GOT3 (cell line): ENCODE measurements at places on chromosomes 6 and 20.

DNA sequence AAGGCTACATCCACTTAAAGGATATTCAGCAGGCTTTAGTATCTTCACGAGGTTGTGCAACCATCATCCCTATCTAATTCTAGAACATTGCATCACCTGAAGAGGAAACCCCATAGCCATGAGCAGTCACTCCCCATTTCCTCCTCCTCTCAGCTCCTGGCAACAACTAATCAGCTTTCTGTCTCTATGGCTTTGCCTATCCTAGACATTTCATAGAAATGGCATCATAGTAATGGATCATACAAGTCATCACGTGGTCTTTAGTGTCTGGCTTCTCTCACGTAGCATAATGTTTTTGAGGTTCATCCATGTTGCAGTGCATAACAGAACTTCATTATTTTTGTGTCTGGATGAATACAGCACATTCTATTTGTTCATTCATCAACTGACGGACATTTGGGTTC lies 20.5 kb downstream of the SNAI1 start:
- no peak for DNase-seq

DNA sequence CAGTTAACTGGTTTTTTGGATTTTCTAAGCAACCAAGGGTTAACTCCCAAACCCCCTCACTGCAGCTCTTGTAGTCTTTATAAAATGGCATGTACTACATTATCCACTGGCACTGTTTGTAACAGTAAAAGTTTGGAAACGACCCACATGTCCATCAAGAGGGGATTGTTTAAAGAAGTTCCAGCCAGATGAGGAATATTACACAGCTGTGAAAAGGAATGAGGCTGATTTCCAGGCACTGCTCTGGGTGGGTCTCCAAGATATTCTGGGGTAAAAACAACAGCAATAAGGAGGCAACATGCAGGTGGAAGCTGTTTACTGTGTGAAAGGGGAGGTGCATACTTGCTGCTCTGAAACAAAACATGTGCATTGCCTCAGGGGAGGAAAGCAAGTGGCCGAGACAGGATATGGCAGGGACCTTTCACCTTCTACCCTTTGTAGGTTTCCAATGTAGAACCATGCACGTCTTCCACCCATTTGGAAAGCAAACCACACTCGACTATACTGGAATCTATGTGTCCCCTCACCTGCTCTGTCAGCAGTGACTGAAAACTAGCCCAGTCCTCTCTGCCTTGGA lies 51.9 kb downstream of the GRM4 start:
- DNase-seq, result no peak

DNA sequence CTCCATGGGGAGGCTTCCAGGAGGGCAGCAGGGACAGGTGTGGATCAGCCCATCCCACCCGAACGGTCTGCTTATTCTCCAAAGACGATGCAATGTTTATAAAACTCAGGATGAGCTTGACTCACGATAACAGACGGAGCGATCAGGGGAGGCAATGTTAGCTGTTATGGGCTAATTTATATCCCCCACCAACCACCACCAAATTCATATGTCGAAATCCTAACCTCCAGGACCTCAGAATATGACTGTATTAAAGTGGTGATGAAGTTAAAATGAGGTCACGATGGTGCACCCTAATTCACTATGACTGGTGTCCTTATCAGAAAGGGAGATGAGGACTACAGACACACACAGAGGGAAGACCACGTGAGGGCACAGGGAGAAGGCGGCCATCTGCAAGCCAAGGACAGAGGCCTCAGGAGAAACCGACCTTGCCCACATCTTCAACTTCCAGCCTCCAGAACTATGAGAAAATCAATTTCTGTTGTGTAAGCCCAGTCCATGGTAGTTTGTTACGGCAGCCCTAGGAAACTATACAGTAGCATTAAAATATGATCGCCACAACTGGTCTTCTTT lies 7.0 kb downstream of the ADTRP start:
- no peak for DNase-seq

- DNase-seq, result no peak
These were observed 645.6 kb downstream of the RNF144B start for GRCh38 chr6:19032591-19033295.

GRCh38 chr6:97669191-97670031 lies 386.4 kb upstream of the MMS22L start:
- DNase-seq, result peak; percentile 0

DNA sequence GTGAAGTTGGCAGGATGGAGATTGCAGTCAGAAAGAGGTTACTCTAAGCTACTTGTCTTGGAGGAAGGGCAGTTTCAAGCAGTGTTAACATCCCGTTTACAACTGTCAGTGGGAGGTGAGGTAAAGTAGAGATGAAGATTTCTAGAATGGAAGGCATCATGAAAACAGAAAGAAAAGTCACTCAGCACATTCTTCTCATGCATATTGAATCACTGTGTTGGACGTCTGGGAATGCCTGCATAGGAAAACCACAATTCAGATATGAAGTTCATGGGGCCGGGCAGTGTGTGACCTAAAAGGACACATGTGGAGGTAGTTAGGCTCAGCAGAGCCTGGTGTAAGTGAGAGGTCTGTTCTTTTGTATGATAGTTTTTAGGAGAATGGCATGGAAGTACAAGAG lies 73.5 kb upstream of the LAMP5 start:
- DNase-seq, result no peak

- DNase-seq, result no peak
These were observed 27.8 kb downstream of the HDDC2 start for GRCh38 chr6:125273965-125274364.

DNA sequence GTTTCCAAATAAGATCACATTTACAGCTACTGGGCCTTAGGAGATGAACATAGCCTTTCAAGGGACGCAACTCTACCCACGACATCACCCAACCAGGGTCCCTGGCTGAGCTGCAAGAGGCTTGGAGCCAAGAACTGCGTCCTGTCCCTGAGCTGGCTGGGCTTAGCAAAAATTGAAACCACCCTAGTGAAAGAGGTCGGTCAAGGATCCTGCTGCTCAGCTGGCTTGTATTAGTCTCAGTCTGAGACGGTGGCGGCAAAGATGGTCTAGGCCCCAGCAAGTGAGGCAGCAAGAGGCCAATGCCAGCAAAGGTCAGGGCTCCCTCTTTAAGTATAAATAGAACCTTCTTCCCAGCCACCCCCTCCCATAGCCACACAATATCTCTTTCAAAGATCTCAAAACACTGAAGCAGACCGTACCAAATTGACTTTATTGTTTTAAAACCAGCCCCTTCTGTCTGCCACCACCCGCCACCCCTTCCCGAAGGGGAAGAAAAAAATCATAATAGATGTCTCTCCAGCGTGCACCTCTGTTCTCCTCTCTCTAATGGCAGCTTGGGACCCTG lies 140.5 kb downstream of the EYA2 start:
- no peak for DNase-seq

- DNase-seq, result no peak
These were observed 31.5 kb downstream of the SNX5 start for GRCh38 chr20:17936761-17937732.

DNA sequence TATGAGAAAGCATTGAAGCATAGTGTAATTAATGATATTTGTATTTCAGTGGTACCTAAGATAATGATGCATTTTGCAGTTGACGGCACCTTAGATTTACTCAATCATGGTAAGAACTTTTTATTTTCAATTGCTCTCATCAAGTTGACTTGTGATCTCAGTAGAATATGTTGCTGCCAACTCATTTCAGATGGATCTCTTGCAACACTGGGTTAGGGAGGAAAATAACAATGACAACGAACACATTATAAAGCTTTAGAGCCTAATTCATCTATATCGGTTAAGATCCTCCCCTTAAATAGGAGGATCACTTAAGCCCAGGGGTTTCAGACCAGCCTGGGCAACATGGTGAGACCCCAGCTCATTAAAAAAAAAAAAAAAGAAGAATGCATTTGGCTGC lies 18.0 kb upstream of the TBC1D22B start:
- DNase-seq, result no peak

- DNase-seq, result no peak
These were observed 448.6 kb upstream of the SOX4 start for GRCh38 chr6:21144928-21145327.

DNA sequence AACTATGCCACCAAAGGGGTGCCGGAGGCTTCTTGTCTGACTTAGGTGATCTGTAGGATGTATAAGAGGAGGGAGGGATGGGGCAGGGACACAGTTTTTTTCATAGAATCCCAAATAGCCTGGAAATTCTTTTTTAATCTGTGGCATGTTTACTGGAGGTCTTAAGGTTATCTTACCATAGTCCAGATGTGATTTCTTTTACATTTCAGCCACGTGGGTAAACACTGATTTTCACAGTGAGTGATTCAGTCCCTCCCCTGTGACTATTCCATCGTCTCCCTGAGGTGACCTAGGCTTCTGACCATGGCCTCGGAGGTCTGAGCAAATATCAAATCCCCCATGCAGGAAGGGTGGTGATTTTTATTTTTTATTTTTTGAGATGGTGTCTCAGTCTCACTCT lies 67.7 kb downstream of the AKAP12 start:
- no peak for DNase-seq

DNA sequence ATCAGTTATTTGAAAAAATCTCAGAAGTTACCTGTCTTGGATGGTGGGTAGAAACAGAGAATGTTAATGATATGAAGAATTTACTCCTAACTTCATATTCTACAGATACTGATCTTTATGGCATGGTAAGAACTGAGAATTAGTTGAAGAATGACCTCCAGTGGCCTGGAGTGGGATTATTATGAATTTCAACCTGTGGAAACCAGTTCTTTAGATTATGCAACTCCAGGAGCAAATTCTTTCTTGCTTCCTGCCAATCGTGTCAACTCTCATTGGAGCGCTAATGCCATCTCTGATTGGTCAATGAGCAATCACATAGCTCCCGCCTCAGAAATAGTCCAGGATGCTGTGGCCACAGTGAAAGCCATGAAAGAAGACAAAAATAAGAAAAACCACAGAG lies 40.6 kb downstream of the LYRM2 start:
- no peak for DNase-seq
